Substantia nigra (tissue), 51 donors: ENCODE measurements at places on chromosomes 4 and X.

- DNase-seq, result no peak
Observed at GRCh38 chrX:30835373-30835772, 53.7 kb downstream of the TAB3 start.

DNA sequence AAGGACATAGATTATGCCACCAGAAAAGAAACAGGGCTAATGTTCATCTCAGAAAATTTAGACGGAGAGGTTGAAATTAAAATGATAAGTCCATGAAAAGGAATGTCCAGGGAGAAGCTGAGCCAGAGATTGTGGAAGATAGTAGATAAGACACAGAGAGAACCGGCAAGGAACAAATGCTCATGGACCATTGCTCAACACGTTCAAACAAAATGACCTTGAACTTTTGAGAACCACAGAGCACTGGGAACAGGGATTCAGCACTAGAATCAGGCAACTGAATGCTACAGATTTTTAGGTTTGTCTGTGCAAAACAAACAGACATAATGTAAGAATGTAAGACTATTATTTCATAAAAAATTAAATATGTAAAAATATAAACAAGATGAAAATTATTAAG lies 206.3 kb downstream of the PDGFC start:
- DNase-seq, result no peak

- DNase-seq, result no peak
Observed at GRCh38 chrX:64150775-64151174, 54.7 kb downstream of the AMER1 start.

GRCh38 chrX:98299785-98300184 lies 1416.1 kb downstream of the RPA4 start:
- no peak for DNase-seq

DNA sequence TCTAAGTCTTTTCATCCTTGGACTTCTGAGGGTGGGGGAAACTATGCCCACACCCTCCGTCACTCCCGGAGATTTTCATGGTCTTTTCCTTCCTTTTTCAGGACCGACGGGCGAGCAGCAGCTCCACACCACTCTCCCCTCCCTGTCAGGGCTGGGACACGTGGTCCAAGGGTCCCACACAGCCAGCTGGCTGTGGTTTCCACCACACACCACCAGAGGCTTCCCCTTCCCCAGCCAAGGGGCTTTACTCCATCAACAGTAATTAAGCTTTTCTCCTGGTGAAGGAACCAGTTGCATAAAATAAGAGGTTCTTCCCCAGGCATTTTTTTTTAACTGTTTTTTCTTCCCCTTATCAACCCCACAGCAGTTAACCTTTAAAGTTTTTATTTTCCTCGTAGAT lies 453.9 kb downstream of the GPAT3 start:
- DNase-seq, result no peak

GRCh38 chrX:115350711-115351381 lies 61.3 kb downstream of the LUZP4 start:
- DNase-seq, result no peak

GRCh38 chr4:138960175-138960710 lies 55.3 kb upstream of the NOCT start:
- DNase-seq, result no peak
